Cardiac fibroblast (primary cell): ENCODE measurements at places on chromosomes 16 and 17.

GRCh38 chr17:42325026-42325425 lies 36.7 kb downstream of the STAT5A start:
- DNase-seq: peak; percentile 55

GRCh38 chr16:31107465-31107867 lies 720 bp upstream of the BCKDK start:
- no peak for DNase-seq

- no peak for DNase-seq
These were observed 3.3 kb downstream of the TLCD3B start for GRCh38 chr16:30027588-30028437.

- DNase-seq: no peak
These were observed 460.4 kb upstream of the EEF2KMT start for GRCh38 chr16:5557966-5558365.

- peak; percentile 15 for DNase-seq
These were observed 766 bp upstream of the B3GNT9 start for GRCh38 chr16:67151431-67152097.

DNA sequence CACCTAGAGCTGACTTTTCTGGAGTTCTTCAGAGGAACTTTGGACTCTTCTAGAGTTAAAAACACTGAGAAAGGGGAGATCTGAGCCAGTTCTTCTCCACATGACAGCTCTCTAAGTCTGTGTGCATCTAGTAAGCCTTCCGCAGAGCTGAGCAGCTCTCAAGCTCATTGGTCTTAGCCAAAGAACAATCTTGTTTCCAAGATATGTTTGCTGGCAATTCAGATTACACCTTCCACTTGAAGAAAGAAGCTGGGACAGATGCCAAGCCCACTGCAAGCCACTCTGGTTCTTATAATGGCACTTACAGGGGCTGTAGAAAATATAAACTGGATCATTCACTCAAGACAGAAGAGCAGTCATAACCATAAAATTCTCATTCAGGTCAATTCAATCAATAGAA lies 134.1 kb upstream of the TOX3 start:
- DNase-seq: no peak

- DNase-seq: no peak
These were observed 8.8 kb upstream of the NR1D1 start for GRCh38 chr17:40108970-40109824.

GRCh38 chr16:65319621-65320231 lies 197.9 kb upstream of the CDH11 start:
- DNase-seq: no peak

DNA sequence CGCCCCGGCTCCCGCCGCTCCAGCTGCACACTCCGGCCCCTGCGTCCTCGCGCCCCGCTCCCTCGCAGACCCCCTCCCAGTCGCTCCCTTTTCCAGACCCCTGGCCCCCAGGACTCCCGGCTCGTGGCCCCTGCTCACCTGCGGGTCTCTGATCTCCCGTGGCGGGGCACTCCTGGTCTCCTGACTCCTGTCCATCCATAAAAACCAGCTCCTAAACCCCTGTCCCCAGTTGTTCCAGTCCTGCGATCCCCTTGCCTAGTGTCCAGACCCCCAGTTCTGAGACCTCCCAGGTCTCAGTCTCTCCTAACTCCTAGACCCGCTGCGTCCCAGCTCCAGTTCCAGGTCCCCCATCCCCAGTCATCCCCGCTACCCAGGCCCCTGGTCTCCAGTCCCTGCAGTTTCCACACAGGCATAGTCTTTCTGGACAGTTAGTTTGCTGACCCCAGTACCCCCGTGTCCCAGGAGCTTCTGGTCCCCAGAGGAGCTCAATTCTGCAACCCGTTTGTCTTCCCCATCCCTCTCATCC lies 379 bp downstream of the SNX29 start:
- DNase-seq: no peak

GRCh38 chr16:57112403-57113041 lies 20.1 kb downstream of the CPNE2 start:
- no peak for DNase-seq

DNA sequence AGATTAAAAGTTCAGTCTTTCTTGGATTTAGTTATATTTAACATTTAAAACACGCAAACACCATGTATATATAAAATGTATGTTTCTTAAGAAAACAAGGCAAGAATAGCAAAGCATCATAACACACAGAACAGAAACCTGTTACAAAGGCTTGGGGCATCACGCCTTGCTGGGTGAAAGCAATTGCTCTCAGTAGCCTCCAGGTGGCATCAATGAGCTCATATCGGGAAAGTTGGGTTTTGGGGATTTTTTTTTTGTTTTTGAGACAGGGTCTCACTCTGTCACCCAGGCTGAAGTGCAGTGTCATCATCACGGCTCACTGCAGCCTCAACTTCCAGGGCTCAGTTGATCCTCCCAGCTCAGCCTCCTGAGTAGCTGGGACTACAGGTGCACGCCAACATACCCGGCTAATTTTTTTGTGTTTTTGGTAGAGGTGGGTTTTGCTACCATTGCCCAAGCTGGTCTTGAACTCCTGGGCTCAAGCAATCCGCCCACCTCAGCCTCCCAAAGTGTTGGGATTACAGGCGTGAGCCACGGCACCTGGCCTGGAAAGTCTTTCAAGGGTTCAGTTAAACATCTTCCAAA lies 56.9 kb downstream of the CYB5D2 start:
- DNase-seq: peak; percentile 56

- no peak for DNase-seq
These were observed at the start of gene SOX15 for GRCh38 chr17:7589891-7590691. TSS of gene SOX15 (minus strand) at chr17:7590094. CDS start at chr17:7589676, 418 bp downstream.

- peak; percentile 100 for DNase-seq
These were observed 1.2 kb upstream of the MT2A start for GRCh38 chr16:56607109-56607618.

DNA sequence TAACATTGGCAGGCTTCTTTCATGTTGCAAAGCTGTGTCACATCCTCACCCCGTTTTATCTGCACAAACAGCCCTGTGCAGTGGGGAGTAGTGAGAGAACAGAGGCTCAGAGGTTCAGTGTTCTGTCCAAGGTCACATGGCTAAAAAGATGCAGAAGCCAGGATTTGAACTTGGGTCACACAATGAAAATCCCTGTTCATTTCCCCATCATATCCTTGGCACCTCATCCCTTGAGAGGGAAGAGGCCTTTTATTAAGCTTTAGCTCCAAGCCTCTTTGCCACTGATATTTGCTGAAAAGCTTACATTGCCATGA lies 106.6 kb downstream of the AMFR start:
- DNase-seq: no peak

GRCh38 chr16:19295393-19295792 lies 9.9 kb downstream of the CLEC19A start:
- DNase-seq: no peak

DNA sequence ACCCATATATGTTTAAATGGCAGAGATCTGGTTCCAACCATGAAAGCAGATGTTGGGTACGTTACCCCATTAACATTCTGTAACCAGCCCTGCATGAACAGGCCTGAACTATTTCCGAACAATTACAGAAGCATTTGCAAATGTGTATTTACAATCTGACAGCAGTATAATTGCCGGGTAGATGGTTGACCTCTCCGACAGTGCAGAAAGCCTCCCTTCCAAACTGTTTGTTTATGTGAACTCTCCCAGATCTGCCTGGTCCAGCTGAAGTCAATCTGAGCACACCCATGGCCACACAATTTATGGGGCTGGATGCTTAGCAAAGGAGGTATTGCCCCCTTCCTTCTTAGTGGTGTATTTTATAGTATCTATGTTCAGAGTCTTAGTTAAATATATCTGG lies 21.8 kb downstream of the NUDT7 start:
- no peak for DNase-seq
